ENCODE measurements at places on chromosomes 12 and 14.

- no peak for DNase-seq
These were observed at the start of gene TBC1D30 for GRCh38 chr12:64824500-64825142. TSS of gene TBC1D30 (plus strand) at chr12:64824647. CDS start at chr12:64824880, 233 bp downstream.

DNA sequence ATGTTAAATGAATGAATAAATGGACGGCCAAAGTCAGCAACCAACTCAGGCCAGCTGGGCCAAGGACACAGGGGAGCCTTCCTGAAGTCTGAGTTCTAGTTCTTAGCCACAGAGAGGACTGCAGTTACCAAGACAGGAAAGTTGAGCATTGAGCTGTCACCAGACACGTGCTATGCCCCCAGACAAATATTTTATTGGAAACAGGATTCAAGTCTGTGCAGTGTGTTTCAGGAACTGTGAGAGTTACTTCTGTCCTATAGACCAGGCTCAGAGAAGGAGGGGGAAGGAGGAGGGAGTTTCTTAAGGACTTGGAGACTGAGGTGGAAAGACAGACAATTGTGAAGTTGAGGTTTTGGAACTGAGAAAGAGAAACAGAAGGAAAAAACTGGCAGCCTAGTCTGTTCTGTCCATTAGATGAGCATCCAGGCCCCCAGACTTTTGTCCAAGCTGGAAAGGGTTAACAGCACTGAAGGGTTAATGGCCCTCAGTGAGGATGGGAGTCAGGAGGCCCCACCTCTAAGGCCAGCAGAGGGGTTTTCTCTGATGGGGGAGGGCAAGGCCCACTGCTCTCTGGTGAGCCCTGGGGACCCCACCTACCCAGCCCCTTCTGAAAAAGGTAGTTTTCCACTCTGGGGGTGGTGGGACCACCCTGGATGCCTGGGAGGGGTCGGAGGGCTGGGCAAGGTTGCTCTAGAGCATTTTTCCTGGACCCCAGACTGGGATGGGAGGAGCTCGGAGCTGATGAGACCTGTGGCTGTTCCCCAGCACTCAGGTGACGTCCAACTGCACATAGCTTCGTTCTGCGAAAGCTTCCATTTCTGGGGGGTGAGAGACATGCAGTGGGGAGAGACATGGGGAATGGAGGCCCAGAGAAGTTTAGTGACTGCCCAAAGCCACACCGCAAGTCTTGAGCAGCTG, 6.9 kb upstream of the CMKLR1 start:
- no peak for DNase-seq

DNA sequence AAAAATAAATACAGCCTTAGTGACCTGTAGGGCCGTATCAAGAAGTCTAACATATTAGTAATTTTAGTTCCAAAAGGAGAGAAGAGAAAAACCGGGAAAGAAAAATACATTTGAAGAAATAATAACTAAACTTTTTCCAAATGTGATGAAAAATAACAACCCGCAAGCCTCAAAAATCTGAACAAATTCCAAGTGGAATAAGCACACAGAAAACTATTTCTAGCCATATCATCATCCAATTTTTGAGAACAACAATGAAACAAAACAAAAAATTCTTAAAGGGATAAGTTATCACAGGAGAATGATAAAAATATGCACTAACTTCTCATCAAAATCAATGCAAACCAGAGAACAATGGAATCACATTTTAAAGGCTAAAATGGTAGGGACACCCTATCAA, 198.1 kb upstream of the PLXNC1 start:
- DNase-seq, result no peak

DNA sequence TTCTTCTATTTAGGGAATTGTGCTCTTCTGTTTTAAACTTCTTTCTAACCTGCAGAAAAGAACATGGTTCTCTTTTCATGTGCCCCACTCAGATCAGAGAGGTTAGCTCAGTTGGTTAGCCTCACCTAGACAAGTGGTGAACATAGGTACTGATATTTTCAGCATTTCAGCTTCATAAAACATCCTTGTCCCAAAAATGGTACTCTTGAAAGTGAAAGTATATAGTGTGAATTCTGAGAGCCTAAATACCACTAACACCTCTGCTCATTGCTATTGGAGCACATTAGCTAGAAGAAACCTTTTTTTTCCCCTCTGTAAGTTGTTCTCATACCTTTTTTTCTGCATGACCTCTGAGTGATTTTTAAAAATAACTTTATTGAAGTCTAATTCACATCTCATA, 17.6 kb downstream of the UBE3B start:
- no peak for DNase-seq

DNA sequence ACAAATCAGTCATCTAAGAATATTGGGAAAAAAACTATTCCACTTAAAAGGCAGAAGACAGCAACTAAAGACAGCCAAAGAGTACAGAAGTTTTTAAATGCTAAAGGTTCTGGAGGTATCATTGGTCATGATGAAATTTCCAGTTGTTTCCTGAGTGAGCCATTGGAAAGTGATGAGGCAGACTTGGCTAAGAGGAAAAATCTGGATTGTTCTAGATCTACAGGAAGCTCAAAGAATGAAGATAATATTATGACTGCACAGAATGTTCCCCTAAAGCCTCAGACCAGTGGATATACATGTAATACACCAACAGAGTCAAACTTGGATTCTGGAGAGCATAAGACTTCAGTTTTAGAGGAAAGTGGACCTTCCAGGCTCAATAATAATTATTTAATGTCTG, 22.8 kb downstream of the GALNT4 start:
- no peak for DNase-seq

DNA sequence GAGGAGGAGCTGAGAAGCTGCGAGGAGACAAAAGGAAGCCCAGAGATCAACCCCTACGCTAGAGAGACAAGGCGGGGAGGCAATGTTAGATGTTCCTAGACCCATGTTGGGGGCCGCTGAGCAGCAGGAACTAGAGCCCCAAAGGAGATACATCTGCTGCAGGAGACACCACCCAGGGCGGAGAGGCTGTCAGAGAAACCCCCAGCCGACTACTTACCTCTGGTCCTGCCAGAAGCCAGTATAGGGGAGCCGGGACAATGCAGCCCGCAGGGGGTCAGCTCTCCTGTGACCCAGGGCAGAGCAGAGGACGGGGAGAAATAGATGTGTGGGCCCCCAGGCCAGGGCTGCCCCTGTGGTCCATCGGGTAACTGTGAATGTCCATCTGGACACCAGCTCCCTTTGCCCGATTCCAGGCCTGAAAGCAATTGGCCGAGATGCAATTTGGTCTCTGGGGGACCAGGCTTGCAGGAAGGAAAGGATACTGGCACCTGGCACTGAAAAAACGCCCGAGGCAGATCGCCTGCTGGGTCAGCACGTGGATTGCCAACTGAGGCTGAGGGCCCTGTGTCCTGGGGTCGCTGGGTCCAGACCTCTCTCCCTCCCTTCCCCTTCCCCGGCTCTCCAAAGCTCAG, 34.9 kb downstream of the SYNE3 start:
- no peak for DNase-seq

- no peak for DNase-seq
These were observed 456.7 kb upstream of the SEL1L start for GRCh38 chr14:81990312-81990761.

DNA sequence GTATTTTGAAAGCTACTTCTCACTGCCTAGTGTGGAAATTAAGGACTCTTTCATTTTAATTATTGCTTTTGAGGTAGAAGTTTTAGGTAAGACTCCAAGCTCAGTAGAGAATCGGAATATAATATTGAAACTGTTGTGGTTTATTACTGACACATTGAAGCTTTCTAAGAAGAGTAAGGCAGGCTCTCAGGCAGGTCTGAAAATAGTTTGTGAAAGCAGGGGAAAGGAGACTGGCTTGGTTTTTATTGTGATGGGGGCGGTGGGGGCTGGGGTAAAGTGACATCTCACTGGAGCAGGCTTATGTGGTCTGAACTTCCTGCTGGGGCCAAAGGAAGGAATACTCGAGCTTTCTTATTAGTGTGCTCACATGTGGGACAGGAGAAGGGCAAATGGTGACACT, 79.5 kb downstream of the OTOGL start:
- no peak for DNase-seq

- no peak for DNase-seq
These were observed 163.1 kb downstream of the SLC15A4 start for GRCh38 chr12:128660532-128661225.

GRCh38 chr12:91100906-91101305, 10.4 kb downstream of the LUM start:
- no peak for DNase-seq

GRCh38 chr12:101927999-101928398, 50.6 kb downstream of the DRAM1 start:
- no peak for DNase-seq

DNA sequence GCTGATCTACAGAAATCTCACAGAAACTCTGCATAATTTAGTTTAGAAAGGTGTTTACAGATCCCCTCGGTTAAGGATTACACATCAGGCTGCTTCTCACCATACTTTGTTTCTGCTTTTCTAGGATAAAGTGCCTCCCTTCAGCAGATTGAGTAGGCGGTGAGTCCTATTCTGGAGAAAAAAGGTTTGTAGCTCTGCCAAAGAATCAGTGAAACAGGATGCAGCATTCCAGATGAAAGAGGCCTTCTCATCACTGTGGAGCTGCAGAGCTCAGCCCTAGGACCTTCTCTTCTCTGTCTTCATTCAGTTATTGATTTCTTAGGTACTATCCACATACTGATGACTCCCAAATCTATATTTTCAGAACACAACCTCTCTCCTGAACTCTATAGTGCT, 155.5 kb upstream of the KRR1 start:
- no peak for DNase-seq

GRCh38 chr14:20413744-20414082, 412 bp upstream of the TEP1 start:
- DNase-seq, result no peak

- peak; percentile 27 for DNase-seq
These were observed 40.5 kb downstream of the PSMA6 start for GRCh38 chr14:35332517-35333263.

- no peak for DNase-seq
These were observed 198.7 kb upstream of the PLEKHG7 start for GRCh38 chr12:92503971-92504593.

- DNase-seq, result no peak
These were observed 102.7 kb upstream of the ST8SIA1 start for GRCh38 chr12:22437031-22437806.

DNA sequence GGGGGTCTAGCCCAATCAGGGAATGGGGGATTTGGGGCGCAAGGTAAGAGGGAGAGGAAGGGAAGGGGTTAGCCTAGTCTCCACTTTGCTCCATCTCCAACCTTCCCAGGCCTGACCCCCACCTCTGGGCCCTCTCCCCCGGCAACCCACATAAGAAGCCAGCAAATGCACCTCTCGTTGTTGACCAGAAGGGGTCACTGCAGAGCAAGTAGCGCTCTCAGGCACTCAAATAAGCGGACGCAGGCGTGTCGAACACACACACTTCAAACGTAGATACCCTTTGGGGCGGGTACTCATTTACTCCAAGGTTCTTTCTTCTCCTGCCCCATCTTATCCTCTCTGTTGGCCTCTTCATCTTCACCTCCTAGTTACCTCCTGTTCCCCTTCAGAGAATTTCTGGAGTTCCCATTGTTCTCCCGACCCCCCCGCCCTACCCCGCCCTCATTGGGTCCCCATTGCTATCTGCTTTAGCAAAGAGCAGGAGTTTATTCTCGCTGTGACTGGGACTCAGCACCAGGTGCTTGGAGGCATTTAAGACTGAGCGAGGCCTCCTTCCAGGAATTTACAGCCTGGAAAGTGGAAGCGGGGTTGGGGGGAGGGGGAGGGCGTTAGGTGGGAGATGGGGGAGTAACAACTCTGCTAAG, 1.5 kb upstream of the SRRM4 start:
- no peak for DNase-seq

- no peak for DNase-seq
These were observed 798.8 kb downstream of the SLC16A7 start for GRCh38 chr12:60394665-60395064.

GRCh38 chr12:25816637-25817036, 141.8 kb upstream of the RASSF8 start:
- DNase-seq, result no peak

DNA sequence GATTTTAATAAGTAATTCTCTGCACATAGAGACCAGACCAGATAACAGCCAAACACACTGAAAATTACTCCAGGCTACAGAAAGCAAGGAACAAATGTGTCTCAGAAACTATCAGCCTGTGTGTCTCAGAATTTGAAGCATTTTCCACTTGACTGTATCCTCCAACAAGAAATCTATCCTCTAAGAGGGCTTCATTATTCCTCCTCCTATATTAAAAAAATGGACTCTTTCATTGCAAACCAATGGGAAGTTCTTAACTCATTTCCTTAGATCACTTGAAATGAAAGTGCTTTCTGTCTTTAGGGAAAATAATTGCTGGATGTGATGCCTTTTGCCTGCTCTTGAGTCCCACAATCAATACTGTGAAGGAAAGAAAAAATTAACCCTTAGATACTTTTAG, 2.3 kb downstream of the ST8SIA1 start:
- no peak for DNase-seq

GRCh38 chr14:78933948-78934524, 763.9 kb downstream of the NRXN3 start:
- DNase-seq, result no peak

- DNase-seq, result no peak
These were observed 91.6 kb downstream of the KCNK13 start for GRCh38 chr14:90153429-90153828.

GRCh38 chr12:62806244-62806836, 128.6 kb downstream of the PPM1H start:
- DNase-seq, result no peak

DNA sequence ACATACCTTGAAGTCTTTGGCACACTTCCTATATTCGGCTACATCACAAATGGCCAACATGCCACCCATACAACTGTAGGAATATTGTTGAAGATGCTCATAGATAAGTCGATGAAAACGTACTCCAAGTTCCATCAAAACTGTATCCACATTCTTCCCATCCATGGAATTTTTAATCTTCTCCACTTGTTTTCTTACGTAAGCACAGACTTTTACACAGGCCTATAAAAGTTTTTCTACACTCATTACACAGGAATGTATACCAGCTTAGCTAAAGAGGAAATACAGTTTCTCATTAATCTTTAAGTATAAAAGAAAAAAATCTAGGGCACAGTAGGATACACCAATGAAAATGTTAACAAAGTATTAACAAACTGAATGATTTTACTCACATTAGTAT, 59.1 kb downstream of the EXOC5 start:
- no peak for DNase-seq

- no peak for DNase-seq
These were observed 776.8 kb downstream of the NRXN3 start for GRCh38 chr14:78946949-78947348.

- DNase-seq, result no peak
These were observed 27.0 kb downstream of the RIN3 start for GRCh38 chr14:92540472-92541048.

GRCh38 chr14:78157494-78158437, 12.4 kb upstream of the NRXN3 start:
- DNase-seq, result no peak

GRCh38 chr14:50946234-50946935, 2.1 kb upstream of the PYGL start:
- no peak for DNase-seq

DNA sequence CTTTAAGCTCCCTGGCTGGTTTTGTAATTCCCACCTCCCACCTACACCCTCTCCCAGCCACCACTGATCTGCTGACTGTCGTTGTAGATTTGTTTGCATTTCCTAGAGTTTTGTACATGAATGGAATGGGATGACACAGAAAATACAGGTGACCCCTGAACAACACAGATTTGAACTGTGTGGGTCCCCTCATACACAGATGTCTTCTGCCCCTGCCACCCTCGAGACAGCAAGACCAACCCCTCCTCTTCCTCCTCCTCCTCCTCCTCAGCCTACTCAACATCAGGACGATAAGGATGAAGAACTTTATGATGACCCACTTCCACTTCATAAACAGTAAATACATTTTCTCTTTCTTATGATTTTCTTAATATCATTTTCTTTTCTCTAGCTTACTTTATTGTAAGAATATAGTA, 28.8 kb downstream of the SYNE3 start:
- no peak for DNase-seq

- DNase-seq, result no peak
These were observed 14.4 kb downstream of the CLSTN3 start for GRCh38 chr12:7144414-7145120.

Data from stimulated activated CD8-positive, alpha-beta memory T cell treated with anti-CD3 and anti-CD28 coated beads, Interleukin-4, amount 100 ng/mL, for 1 hour (primary cell).